ENCODE measurements at places on chromosomes 7 and 10.

GRCh38 chr7:24911213-24911603 is 68.8 kb downstream of the OSBPL3 start:
- no peak for DNase-seq

DNA sequence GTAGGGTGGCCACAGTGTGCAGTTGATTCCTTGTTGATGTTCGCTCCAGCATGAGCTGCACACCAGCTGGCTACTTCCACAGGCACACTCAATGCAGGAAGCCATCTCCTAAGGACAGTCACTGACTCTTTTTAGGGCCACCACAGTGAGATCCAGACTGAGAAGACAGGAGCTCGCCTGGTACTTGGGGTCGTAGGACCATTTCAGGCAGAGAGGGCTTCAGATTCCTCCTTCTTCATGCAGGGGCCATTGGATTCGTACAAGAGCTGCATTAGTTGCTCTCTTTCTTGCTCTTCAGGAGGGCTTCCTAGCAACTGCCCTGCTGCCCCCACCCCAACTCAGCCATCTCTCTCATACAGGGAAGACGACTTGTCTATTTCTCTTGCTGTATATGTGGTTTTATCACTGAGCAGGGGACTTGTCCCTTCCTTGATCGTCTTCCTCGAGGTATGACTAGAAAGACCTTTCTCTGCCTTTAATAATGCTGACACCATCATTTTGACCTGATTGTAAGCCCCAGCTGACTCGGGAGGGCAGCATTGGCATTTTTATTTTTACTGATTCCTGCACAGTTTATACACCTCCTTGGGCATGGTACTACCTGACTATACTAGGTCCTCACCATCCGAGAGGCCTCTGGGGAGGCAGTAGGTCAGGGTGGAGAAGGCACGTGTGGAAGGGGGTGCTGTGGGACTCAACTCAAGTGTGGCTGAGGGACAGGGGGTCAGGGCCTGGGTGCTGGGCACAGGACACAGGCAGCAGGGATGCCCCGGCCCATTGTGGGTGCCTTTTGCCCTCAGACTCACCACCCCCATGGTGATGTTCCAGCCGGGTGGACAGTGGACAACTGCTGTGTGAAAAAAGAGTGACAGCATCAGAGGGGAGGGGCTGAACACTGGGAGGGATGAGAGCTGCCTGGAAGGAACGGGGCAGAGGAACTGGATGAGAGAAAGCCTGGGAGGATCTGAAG is 136.7 kb upstream of the ZNF746 start:
- no peak for DNase-seq

- DNase-seq: no peak
Measured at GRCh38 chr10:24901686-24902399, 50.6 kb downstream of the PRTFDC1 start.

GRCh38 chr10:11353006-11353896 is 258.2 kb downstream of the USP6NL start:
- DNase-seq: no peak

DNA sequence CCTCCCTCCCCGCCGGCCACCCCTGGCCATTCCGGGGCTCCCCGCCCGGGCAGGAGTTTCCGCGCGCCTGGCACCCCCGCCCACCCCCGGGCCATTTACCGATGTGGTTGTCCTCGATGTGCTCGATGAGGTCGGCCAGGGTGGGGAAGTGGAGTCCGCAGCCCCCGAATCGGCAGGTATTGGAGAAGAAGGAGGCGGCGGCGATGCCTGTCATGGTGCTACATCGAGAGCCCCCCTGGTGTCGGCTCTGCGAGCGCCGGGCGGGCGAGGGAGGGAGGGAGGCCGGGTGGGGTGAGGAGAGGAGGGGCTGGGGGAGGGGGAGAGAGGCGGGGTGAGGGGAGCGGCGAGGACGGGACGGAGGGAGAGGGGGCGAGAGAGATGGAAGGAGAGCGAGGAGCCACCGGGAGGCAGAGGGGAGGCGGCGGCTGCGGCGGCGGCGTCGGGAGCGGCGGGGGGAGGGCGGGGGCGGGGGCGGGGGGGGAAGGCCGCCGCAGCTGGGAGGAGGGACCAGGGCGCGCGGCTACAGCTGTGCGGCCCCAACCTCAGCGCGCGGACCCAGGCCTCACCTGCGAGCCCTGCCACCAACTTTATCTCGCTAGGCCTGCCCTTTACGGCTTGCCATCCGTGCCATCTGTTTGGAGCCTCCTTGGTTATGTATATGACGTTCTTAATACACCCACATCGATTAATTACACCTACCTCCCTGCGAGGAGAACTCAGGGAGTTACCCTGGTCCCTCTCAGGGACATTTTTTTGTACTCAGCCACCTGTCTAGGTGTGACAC is at the start of gene JAZF1:
JAZF1 (minus strand) TSS at position 432 of the 784 bp plus-strand sequence.
- DNase-seq: no peak

GRCh38 chr10:89454561-89455347 is 40.4 kb downstream of the IFIT5 start:
- no peak for DNase-seq

GRCh38 chr7:17651341-17651740 is 289.0 kb downstream of the SNX13 start:
- no peak for DNase-seq

- no peak for DNase-seq
Measured at GRCh38 chr7:15580604-15581351, 19.0 kb upstream of the AGMO start.
